Activated naive CD8-positive, alpha-beta T cell treated with anti-CD3 and anti-CD28 coated beads for 36 hours (primary cell): ENCODE measurements at places on chromosomes 16 and 17. TPM values are rescaled to one million over a fixed set of nuclear protein-coding genes. Genes with fewer than 3 reads are reported as not detected.

GRCh38 chr16:59328961-59329360, 594.8 kb upstream of the GOT2 start:
- peaks cover 13% of the 10 kb centered on the region for H3K27me3 ChIP-seq
- no peak for DNase-seq
- H3K36me3 ChIP-seq, result no peaks in the 10 kb centered on the region
- no peak overlapping the region for H3K27ac ChIP-seq

Gene ZDHHC7
- total RNA-seq, result 27.4 TPM

Gene GPR139
- total RNA-seq, result not detected

DNA sequence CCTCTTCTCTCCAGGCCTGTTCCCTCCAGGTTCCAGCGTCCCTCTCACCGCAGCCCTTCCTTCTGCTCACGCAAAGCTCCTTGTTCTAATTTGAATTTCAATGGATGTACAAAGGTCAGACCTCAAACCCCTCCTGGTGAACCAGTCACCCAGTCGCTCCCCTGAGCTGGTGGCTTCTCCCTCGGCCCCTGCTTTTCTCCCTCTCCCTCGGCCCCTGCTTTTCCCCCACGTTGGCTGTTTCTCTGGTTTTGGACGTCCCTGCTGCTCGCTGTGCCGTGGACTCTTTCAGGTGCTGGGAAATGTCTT, 8.6 kb upstream of the MSLN start:
- H3K36me3 ChIP-seq, result peaks cover 2% of the 10 kb centered on the region
- peaks cover 5% of the 10 kb centered on the region for H3K27me3 ChIP-seq
- no peak overlapping the region for H3K27ac ChIP-seq
- H3K4me3 ChIP-seq, result no peak overlapping the region
- H3K4me1 ChIP-seq, result peaks cover 5% of the 10 kb centered on the region
- DNase-seq, result no peak

Gene CMTM1
- 5.9 TPM for total RNA-seq
